ENCODE measurements at places on chromosomes 3 and 15.

DNA sequence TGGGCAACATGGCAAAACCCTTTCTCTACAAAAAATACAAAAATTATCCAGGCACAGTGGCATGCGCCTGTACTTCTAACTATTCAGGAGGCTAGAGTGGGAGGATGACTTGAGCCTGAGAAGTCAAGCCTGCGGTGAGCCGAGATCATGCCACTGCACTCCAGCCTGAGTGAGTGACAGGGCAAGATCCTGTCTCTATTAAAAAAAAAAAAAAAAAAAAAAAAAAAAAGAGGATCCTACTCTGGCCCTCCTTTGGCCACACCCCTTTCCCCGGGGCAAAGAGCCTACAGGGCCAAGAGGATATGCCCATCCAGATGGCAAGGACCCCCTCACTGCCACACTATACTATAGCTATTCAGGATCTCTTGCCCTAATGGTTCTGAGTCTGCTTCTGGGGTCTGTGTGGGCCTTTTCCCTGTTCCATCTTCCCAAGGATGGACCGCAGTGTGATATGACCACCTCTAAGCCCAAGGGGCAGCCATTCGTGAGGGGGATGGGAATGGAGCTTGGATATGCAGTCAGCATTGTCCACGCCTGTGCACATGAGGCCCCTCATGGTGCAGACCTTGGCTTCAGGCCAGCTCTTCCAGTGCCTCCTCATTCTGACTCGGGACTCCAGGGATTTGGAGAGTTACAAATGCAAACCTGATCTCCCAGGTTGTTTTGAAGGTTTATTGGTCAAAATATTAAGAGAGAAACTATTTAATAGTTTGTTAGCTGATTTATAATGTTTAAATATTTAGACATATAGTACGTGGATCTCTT lies 7.3 kb downstream of the TYRO3 start:
- H3K36me3 ChIP-seq: no peaks in the 10 kb centered on the region
- H3K4me1 ChIP-seq: no peaks in the 10 kb centered on the region
- H3K4me3 ChIP-seq: no peak overlapping the region
- H3K27me3 ChIP-seq: no peaks in the 10 kb centered on the region

GRCh38 chr3:151766454-151766853 lies 32.7 kb downstream of the AADACL2 start:
- H3K36me3 ChIP-seq: no peaks in the 10 kb centered on the region
- H3K27ac ChIP-seq: no peak overlapping the region
- H3K4me3 ChIP-seq: no peak overlapping the region
- no peaks in the 10 kb centered on the region for H3K4me1 ChIP-seq
- H3K27me3 ChIP-seq: peaks cover 2% of the 10 kb centered on the region

DNA sequence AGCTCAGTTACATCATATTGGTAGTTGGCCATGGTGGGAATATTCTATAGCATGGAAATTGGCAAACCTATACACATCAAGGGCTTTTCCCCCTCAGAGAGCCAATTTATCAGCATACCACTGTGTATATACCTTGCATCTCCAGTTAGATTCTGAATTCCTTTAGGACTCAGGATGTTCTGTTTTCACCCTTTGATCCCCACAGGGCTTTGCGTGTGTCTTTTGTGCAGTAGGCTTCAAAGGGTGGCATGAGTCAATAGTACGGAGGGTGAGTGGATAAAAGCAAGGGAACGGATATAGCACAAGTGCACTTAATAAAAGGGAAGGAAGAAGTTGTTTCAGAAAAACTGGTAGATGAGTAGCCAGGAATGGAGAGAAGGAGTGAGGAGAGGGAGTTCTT lies 99.2 kb upstream of the RGMA start:
- H3K36me3 ChIP-seq: no peaks in the 10 kb centered on the region
- DNase-seq: no peak
- H3K4me1 ChIP-seq: no peaks in the 10 kb centered on the region

DNA sequence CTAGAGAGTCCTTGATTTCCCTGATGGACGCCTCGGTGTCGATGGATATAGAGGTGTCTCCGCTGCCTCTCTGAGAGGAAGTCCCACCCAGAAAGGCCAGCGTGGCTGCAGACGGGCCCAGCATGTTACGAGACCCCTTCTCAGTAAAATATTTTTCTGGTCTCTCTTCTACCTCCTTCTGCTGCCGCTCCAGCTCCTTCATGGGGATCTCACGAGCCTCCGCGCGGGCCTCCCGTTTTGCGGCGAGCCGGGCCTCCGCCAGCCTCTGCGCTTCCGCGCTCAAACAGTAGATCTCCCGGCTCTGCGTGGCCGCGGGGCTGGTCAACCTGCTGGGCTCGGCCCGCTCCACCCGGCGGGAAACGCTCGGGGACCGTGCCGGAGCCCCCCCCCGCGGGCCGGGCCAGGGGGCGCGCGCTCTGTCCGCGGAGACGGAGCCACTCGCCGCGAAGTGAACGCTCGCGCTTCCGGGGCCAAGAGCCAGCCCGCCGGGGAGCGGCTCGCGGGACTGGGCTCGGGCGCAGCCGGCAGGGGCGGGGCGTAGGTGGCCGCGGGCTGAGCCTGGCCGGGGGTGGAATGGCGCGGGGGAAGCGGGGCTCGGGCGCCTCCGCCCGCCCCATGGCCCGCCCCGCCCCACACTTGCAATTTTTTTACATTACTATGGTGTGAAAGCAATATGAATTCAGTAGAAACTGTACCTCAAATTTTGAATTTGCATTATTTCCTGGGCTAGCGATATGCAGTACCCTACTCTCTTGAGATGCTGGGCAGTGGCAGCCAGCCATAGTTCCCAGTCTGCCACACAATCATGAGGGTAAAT lies 10.2 kb upstream of the KCNMB3 start:
- no peaks in the 10 kb centered on the region for H3K36me3 ChIP-seq
- H3K4me1 ChIP-seq: peaks cover 9% of the 10 kb centered on the region
- H3K27me3 ChIP-seq: no peaks in the 10 kb centered on the region
- peak overlapping the region; percentile 67 for H3K4me3 ChIP-seq
- peak; percentile 77 for DNase-seq

GRCh38 chr15:63210151-63211091 lies 21.0 kb downstream of the RAB8B start:
- H3K27me3 ChIP-seq: no peaks in the 10 kb centered on the region
- peaks cover 15% of the 10 kb centered on the region for H3K36me3 ChIP-seq
- H3K4me1 ChIP-seq: peaks cover 89% of the 10 kb centered on the region
- no peak for DNase-seq
- H3K4me3 ChIP-seq: peak overlapping the region; percentile 64

GRCh38 chr15:77481670-77482069 lies 61.0 kb downstream of the HMG20A start:
- H3K36me3 ChIP-seq: peaks cover 30% of the 10 kb centered on the region
- no peaks in the 10 kb centered on the region for H3K27me3 ChIP-seq
- peaks cover 9% of the 10 kb centered on the region for H3K4me1 ChIP-seq
- DNase-seq: no peak

DNA sequence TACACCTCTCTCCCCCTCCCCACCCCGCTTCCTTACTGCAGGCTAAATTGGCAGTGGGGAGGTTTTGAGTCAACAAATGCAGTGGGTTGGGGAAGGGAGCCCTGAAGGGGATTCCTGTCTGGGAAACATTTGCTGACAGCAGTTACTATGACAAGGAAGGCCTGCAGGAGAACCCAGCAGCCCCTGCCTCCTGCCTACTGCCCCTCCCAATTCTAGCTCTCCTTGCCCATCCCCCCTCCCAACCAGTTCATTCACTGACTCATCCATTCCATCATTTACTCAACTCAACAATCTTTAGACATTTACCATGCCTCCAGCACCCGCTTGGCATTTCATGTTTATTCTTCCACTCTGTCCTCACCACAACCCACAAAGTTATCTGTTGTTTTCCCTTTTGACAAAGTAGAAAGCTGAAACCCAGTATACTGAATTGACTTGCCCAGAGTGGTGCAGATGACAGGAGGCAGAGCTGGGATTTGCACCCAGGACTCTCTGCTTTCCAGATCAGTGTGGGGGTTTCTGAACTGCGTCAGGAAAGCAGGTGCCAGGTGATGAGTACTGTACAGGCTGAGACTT lies 75.0 kb downstream of the MAGEF1 start:
- DNase-seq: peak; percentile 76
- no peak overlapping the region for H3K4me3 ChIP-seq
- no peaks in the 10 kb centered on the region for H3K27me3 ChIP-seq
- H3K27ac ChIP-seq: peak overlapping the region; percentile 53
- H3K36me3 ChIP-seq: no peaks in the 10 kb centered on the region

DNA sequence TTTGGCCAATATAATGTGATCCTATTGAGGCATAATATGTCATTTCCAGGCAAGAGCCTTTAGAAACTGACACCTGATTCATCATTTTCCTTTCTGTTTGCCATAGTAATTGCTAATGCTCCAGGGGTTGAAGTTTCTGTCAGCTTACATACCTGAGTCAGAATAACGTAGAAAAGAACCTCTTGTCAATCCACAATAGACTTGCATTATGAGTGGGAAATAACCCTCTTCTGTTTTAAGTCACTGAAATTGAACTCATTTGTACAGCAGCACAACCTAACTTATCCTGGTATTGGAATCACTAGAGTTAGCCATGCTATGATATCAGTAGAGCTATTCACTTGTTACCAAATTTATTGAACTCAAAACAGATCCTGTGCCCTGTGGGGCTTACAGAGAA lies 101.7 kb upstream of the TP63 start:
- peaks cover 1% of the 10 kb centered on the region for H3K27me3 ChIP-seq
- H3K36me3 ChIP-seq: peaks cover 6% of the 10 kb centered on the region
- DNase-seq: no peak
- H3K27ac ChIP-seq: peak overlapping the region; percentile 67

DNA sequence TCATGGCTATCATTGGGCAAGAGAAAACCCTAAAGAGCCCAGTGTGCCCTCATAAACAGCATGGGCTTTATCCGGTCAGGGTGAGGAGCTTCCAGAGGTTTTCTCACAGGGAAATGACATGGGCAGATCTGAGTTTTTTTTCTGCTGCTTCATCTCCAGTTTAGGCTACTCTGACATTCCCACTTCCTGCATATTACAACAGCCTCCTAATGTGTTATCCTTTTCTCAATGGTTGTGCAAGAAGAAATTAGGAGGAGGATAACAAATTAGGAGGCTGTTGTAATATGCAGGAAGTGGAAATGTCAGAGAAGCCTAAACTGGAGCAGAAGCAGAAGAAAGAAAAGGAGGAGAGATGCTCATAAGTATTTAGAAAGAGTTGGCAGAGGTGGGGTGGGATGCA lies 175.6 kb downstream of the MTHFS start:
- H3K27ac ChIP-seq: no peak overlapping the region

DNA sequence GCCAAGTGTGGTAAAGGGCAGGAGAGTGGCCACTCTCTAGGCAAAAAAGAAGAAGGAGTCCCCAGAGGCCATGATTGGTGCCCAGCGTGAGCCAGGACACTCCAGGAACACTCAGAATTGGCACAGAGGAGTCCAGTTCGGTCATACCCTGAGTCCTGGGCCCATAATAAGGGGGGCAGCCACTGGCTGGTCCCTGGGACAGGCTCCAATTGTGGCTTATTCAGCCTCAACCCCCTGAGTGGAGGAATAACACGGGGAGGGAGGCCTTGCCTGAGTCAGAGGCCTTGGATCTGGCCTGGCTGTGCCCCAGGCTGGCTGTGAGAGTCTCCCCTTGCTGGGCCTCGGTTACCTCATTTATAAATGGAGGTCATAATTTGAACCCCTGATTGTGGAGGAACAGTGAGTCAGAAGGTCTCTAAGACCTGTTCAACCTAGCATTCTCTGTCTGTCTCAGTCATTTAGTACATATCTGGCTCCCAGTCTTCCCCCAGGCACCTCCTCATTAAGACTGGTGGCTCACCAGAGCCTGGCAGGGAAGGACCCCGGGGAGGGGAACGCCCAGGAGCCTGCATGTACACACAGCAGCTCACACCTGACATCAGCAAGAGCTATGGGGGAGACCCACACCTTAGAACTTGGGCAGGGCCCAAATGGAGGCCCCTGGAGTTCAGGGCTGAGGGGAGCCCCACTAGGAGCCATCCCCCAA lies 95.9 kb upstream of the ATP2B2 start:
- no peak for DNase-seq
- H3K27ac ChIP-seq: no peak overlapping the region
- peaks cover 33% of the 10 kb centered on the region for H3K4me1 ChIP-seq
- H3K36me3 ChIP-seq: no peaks in the 10 kb centered on the region
- H3K4me3 ChIP-seq: no peak overlapping the region
- H3K27me3 ChIP-seq: peaks cover 16% of the 10 kb centered on the region

GRCh38 chr3:196966526-196967401 lies 1.9 kb downstream of the PIGZ start:
- peaks cover 12% of the 10 kb centered on the region for H3K4me1 ChIP-seq
- H3K36me3 ChIP-seq: no peaks in the 10 kb centered on the region
- no peak for DNase-seq

DNA sequence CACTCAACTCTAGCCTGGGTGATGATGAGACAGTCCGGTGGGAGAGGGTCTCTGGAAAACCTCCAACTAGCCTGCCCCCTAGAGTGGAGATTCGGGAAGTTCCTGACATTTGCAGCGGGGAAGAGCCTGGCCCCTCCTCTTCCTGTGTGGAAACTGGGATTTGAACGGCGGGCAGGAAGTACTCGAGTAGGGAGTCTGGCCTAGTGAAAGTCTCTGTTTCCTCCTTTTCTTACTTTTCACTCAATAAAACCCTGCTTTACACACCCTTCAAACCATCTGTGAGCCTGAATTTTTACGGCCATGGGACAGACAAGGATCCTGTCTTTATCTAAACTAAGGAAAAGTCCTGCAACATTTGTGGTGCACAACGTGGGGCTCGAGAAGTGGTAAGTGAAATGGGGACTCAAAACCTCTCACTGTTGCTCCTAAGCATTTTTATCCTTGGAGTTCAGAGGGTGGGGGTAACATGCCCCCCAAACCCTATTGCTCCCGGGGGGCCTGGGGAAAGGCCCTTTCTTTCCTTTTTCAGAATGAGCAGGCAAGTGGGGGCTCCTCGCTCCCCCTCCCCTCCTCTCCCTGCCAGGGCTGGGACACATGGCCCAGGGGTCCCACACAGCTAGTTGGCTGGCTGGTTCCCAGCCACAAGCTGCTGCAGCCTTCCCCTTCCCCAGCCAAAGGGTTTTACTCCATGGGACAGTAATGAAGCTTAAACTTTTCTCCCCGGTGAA lies 224.7 kb upstream of the GBE1 start:
- no peak overlapping the region for H3K27ac ChIP-seq
- DNase-seq: no peak
- no peak overlapping the region for H3K4me3 ChIP-seq

DNA sequence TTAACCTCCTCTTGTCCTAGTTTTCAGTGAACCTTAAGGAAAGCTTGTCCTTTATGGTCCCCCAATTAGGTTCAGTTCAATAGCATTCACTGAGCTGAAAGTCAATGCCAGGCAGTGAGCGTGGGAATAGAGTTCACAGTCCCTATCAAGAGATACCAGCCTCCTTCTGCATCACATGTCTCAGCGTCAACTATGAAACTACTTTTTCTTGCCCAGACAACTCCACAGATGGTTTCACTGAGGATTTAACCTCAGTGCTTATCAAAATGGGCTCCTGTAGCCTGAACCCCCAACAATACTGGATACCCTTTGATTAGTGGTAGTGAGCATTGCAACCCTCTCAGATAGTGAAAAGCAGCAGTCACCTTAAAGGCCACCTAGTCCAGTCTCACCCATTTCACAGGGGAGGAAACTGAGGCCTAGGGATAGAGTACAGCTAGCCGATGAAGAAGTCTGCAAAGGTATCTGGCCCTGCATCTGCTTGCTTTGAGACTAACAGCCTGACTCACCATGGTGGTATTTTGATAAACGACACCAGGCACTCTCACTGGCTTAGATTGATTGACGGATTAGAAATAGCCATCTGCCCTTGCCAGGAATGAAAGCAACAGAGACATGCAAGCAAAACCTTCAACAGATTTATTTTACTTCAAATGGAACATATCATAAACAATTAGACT lies 1.6 kb upstream of the UBA3 start:
- no peaks in the 10 kb centered on the region for H3K27me3 ChIP-seq
- peak overlapping the region; percentile 51 for H3K4me3 ChIP-seq
- peaks cover 14% of the 10 kb centered on the region for H3K36me3 ChIP-seq
- peaks cover 60% of the 10 kb centered on the region for H3K4me1 ChIP-seq
